ENCODE measurements at places on chromosomes 2 and 18. TPM values are rescaled to one million over a fixed set of nuclear protein-coding genes. Genes with fewer than 3 reads are reported as not detected.

- DNase-seq = no peak
Measured at GRCh38 chr2:197947219-197947757, 142.9 kb downstream of the PLCL1 start.

GRCh38 chr2:9991221-9991620 lies 39.7 kb downstream of the GRHL1 start:
- no peak for DNase-seq

GRCh38 chr2:234404957-234405356 lies 91.9 kb downstream of the ARL4C start:
- no peak for DNase-seq

- DNase-seq = no peak
Measured at GRCh38 chr2:28342081-28342967, 50.3 kb upstream of the FOSL2 start.

GRCh38 chr2:191376981-191377629 lies 131.9 kb downstream of the MYO1B start:
- peak; percentile 83 for DNase-seq

GRCh38 chr2:3388412-3388738 lies 8.9 kb downstream of the TRAPPC12 start:
- DNase-seq = no peak

DNA sequence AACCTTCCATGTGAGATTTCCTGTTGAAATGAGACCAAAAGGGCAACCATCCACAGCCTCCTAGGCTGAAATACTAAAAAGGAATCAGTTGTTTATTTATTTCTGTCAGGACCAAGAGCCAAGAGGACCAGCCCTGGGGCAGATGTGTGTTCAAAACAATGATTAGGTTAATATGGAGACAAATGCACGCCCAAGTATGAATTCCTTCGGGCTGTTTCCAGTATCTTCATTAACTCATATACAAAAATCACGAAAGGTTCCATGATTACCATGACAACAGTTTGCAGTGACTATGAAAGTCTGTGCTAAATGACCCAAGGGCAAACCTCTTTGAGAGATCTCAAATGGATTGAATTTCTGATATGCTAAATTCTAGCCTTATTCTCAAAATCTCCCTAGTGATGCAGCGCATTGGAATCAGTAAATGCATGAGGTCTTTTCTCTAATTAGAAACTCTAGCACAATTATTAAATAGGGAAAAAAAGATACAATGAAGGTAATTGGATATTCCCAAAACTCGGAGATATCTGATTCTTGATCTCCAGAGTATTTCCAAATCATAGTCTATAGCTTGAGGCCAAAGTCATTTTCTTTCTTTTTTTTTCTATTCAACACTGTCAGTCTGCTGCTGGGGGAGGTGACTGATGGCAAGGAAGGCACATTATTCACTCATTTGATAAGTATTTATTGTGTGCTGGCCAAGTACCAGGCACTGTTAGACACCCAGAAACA lies 35.6 kb downstream of the VIT start:
- DNase-seq = no peak

DNA sequence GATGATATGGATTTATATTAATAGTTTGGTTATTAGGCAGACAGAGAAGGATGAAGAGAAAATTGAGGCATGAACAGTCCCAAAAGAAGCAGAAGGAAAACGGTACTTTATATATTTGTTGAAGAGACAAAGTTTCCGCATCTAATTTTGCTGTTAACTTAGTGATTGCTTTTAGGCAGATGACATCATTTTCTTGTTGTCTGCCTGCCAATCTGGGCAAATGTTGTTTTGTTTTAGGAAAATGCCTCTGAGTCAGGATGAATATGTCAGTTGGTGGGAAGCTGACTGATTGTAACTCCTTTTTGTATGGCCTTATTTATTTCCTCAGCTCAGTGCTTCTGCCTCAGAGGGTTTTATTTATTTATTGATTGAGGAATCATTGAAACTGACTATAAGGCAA lies 52.5 kb upstream of the CAVIN2 start:
- DNase-seq = peak; percentile 35

GRCh38 chr2:196445991-196446390 lies 193.5 kb upstream of the CCDC150 start:
- no peak for DNase-seq

DNA sequence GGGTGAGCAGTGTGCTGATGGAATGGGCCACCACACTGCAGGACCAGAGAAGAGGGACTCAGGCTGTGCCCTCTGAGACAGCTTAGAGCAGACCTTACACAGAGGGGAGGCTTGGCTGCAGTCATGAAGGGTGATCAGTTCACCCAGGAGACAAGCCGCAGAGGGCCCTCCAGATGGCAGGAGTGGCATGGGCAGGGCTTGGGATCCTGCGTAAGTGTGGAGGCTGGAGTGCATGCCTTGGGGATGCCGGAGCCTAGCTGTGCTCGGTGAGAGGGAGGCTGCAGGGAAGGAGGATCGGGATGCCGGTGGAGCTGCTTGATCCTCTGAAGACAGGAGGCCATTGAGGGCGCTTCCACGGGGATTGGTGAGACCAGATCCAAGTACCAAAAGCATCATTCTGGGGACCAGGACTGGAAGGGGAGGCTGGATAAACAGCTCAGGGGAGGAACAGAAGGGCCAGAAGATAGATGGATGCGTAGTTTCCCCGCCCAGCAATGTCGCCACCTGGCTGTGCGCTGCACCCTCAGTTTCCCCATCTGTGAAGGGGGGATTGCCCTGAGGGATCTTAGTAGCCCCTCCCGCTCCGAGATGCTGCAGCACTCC lies 163.4 kb downstream of the INHBB start:
- DNase-seq = no peak

GRCh38 chr2:128603411-128603924 lies 284.8 kb upstream of the HS6ST1 start:
- no peak for DNase-seq

DNA sequence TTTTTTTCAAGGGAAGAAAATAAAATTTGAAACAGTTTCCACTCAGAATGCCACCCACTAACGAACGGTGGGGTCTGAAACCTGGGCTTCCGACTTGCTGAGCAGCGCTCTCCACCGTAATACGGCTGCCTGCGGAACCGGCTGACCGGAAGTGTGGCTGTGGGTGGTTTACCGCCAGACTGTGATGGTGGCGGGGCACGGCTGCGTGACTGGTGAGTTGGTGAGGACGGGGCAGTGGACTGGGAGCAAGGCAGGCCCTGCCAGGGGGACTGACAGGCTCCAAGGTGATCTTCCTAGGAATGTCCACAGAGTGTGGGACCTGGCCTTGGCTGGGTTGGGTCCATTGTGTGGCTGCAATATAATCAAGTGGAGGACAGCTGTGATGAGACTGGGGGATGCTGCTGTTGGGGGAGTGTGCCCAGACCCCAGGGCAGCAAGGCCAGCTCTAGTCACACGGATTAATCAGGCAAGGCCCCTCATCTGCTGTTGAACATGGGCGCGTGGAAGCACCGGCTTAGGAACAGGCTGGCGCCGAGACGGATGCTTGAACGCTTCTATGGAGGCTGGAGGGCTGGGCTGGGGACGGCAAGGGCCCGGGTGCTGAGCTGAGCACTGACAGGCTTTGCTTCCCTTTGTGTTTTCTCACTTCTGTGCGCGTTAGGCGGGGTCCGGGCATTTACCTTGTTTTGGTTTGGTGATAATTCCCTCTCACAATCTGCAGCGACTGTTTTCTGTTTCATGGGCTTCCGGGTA lies 357.7 kb upstream of the SPRED2 start:
- no peak for DNase-seq

GRCh38 chr2:172253190-172254052 lies 150.7 kb upstream of the DLX2 start:
- peak; percentile 95 for DNase-seq

- no peak for DNase-seq
Measured at GRCh38 chr2:62055724-62056336, 140.1 kb upstream of the B3GNT2 start.

DNA sequence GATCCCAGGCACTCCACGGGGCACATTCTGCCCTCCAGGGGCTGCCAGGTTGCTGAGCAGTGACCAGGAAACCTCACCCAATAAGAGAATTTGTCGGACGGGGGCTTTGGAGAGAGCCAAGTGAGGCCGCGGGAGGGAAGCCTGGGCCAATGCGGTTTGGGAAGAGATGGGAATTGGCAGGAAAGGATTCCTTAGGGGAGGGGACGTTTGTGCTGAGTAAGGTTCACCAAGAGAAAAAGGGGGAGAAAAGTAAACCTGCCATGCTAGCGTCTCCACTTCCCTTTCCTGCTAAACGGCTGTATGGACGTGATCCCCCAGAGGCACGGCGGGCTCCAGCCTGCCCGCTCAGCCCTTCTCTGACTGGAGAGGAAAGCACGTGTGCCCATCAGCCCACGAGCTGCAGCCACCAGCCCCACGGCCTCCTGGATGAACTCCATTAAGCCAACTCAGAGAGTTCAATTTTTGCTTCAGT lies 194.4 kb upstream of the ID2 start:
- no peak for DNase-seq

GRCh38 chr2:110886826-110887573 lies 154.6 kb downstream of the ACOXL start:
- DNase-seq = no peak

DNA sequence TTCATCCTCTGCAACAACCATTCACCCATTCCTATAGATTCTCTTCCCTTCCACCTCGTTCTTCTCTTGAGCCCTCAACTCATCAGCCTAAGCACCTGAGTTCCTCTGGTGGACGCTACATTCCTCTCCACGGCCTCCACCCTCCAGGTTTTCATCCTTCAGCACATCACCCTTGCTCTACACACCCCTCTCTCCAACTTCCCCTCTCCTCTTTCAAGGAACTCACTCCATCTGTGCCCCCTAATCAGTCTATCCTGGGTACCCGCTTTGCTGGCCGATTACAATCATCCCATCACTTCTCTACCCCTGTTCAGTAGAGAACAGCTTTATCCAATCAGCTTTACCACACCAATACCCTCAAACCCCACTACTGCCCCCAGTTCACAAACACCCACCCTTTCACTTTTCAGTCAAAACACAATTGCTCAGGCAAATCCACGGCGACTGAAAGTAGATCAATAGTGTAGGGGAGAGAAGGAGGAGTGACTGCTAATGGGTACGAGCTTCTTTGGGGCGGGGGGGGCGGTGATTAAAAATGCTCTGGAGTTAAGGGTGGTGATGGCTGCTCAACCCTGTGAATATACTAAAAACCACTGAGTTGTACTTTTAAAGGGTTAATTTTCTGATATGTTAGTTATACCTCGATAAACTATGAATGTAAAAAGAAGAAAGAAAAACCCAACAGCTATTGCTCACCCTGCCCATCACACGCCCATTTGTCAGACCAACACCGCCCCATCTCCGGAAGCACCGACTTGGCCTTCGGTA lies 857 bp downstream of the DYM start:
- no peak for DNase-seq

DNA sequence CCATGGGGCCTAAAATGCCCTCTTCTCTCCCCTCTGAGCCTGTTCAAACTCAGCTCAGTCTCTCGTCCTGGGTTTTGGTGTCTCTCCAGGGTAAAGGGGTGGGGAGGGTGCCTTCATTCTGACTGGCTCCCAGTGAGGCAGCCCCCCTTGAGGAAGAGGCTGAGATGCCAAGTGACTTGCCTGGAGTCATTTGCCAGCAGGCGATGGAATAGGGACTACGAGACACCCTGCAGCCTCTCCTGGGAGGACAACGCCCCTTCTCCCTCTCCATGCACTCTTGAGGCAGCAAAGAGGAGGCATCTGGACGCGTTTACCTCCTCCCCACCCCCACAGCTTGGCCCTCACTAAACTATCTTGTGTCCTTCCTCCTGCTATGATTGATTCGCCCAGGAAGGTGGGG lies 760 bp upstream of the STON1 start:
- no peak for DNase-seq

DNA sequence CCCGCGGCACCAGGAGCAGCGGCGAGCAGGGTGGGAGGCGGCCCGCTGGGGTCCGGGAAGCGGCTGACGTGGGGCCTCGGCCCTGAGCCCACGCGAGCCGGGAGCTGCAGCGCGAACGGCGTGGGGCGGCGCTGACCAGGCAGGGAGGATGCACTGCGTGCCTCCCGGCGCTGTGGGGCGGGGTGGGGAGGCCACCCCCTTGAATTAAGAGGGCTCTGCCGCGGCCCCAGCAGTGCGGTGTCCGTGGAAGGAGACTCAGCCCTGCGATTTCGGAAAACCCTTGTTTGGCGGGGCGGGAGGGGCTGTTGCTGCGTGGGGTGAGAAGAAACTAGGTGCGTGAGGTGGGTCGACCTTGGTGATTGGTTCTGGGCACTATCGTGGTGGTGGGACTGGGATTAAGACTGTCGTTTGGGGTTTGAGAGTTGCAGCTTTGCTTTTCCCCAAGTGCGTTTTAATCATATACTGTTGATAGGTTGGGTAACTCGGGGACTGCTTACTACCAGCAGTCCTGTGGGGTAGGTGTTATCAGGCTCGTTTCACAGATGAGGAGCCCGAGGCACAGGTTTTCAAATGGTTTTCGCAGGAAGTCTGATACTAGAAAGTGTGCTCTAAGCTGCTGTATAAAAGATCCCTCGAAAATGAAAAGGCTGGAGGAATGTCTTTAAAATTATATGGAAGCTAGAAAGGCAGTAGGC lies 722 bp downstream of the ACSL3 start:
- no peak for DNase-seq

The STPG4 gene
- total RNA-seq = not detected

The REV1 gene
- 25.4 TPM for total RNA-seq

The IL36B gene
- not detected for total RNA-seq

The SMAD2 gene
- total RNA-seq = 226 TPM

The PFN4 gene
- total RNA-seq = 1.6 TPM

The CAPN14 gene
- not detected for total RNA-seq

The VAMP8 gene
- total RNA-seq = 37.3 TPM

The ACTR1B gene
- 24.3 TPM for total RNA-seq

The RAD51AP2 gene
- not detected for total RNA-seq

The ANKRD30BL gene
- not detected for total RNA-seq

The KLHL30 gene
- not detected for total RNA-seq

The GLI2 gene
- total RNA-seq = 7.9 TPM

The PTPRN gene
- total RNA-seq = 11.3 TPM

Measured in NCI-H460 (cell line).